ENCODE measurements at places on chromosomes 4 and X.

DNA sequence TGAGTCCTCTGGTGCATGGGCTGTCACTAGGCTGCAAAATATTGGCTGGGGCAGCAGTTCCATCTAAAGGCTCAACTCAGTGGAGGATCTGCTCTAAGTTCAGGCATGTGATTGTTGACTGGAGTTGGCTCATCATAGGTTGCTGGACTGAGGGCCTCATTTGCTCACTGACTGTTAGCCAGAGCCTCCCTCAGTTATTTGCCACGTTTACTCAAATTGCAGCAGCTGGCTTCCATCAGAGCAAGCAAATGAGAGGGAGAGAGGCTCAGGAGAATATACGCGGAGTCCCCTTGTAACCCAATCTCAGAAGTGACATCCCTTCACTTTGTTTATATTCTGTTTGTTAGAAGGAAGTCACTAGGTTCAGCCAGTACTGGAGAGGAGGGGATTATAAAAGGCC, 54.1 kb downstream of the BMP3 start:
- no peak for DNase-seq

GRCh38 chrX:44596277-44596676, 53.6 kb upstream of the FUNDC1 start:
- DNase-seq = no peak

GRCh38 chrX:40097504-40098263, at the start of gene BCOR:
Gene BCOR (minus strand): TSS chrX:40097958. CDS start chrX:40077929, 20,029 bp downstream.
- DNase-seq = peak; percentile 48

DNA sequence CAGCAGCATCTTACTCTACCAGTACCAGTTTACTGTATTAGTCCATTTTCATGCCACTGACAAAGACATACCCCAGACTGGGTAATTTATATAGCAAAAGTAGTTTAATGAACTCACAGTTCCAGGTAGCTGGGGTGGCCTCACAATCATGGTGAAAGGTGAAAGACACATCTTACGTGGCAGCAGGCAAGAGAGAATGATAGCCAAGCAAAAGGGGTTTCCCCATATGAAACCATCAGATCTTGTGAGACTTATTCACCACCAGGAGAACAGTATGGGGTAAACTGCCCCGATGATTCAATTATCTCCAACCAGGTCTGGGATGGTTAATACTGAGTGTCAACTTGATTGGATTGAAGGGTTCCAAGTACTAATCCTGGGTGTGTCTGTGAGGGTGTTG, 69.3 kb downstream of the YIPF6 start:
- no peak for DNase-seq

- DNase-seq = no peak
Measured at GRCh38 chr4:10530137-10530786, 73.0 kb upstream of the ZNF518B start.

DNA sequence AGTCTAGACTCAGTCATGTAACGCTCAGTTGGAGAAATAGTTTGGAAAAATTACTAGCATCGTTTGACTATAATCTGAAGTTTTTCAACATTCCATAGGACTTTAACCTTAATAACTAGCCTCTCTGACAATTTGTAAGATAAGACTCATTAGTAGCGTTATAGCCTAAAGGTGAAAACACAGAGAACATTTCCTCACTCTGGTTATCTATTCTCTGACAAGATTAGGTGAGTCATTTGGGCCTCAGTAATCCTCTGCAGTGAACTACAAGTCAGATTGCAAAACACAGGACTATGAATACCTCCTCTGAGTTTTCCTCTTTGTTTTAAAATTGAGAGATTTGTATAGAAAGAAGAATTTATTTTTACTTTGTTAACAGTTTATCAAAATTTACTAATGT, 31.8 kb upstream of the PDLIM5 start:
- DNase-seq = no peak

- no peak for DNase-seq
Measured at GRCh38 chrX:54116391-54116790, 66.7 kb downstream of the FAM120C start.

DNA sequence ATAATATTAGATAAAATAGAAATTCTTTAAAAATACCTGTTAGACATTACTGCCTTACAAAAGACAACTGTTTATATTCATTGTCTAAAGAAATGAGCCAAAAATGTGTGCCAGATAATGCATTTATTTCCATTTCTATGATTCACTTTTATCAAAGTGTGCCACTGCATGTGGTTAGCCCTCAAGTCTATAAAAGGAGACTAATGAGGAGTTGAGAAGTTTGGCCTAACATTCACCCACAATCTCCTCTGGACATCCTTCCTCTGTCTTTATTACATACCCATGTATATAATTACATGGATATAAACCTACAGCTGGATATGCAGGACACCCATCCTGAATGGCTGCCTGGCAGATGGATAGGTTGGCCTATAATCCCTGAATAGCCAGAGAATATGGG, 42.6 kb upstream of the PDE5A start:
- no peak for DNase-seq

GRCh38 chr4:90445380-90445779, 318.2 kb downstream of the CCSER1 start:
- DNase-seq = no peak

DNA sequence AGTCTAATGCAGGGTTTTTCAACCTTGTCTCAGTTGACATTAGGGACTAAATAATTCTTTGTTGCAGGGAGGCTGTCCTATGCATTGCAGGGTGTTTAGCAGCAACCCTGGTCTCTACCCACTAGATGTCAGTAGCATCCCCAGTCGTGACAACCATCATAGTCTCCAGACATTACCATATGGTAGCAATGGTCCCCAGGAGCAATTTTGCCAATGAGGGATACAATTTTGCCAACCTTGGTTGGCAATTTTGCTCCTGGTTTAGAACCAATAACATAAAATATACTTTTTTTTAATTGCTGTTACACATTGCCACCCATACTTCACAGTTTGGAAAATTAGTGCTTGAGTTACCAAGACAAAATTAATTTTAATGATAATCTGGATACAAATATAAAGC, 6.0 kb downstream of the EREG start:
- DNase-seq = no peak

GRCh38 chrX:33989936-33990335, 142.2 kb downstream of the FAM47A start:
- no peak for DNase-seq

GRCh38 chr4:101103381-101104142, 243.8 kb downstream of the PPP3CA start:
- no peak for DNase-seq

- DNase-seq = no peak
Measured at GRCh38 chr4:44017422-44017739, 431.2 kb downstream of the KCTD8 start.

GRCh38 chr4:104294811-104295210, 199.9 kb downstream of the CXXC4 start:
- no peak for DNase-seq

- no peak for DNase-seq
Measured at GRCh38 chr4:22695917-22696316, 3.2 kb downstream of the GBA3 start.

DNA sequence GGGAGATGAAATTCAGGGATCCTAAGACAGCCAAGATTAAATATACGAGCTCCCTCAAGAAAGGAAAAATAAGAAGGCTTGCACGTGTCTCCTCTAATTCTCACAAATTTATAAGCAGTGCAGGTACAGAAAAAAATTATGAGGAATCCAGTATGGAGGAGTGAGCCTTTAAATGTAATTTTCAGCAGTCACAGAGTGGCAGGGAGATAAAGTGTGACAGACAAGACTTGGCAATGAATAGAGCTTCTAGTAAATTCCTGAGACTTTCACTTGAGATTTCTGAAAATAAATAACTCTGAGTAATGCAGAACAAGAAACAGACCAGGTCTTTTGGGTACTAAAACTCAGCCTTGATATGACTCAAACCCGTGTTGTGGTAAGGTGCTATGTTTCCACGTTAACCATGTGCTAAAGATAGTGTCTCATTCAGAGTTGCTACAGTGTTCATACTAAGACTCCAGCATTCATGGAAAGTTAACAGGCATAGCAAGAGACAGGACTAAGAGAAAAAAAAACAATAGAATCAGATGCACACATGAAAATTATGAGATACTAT, 119.8 kb downstream of the SPOCK3 start:
- DNase-seq = no peak

GRCh38 chrX:39261446-39262147, 460.3 kb downstream of the MID1IP1 start:
- no peak for DNase-seq

- no peak for DNase-seq
Measured at GRCh38 chr4:63620271-63620670, 789.0 kb downstream of the TECRL start.

GRCh38 chr4:519885-520682, 21.1 kb downstream of the PIGG start:
- no peak for DNase-seq

DNA sequence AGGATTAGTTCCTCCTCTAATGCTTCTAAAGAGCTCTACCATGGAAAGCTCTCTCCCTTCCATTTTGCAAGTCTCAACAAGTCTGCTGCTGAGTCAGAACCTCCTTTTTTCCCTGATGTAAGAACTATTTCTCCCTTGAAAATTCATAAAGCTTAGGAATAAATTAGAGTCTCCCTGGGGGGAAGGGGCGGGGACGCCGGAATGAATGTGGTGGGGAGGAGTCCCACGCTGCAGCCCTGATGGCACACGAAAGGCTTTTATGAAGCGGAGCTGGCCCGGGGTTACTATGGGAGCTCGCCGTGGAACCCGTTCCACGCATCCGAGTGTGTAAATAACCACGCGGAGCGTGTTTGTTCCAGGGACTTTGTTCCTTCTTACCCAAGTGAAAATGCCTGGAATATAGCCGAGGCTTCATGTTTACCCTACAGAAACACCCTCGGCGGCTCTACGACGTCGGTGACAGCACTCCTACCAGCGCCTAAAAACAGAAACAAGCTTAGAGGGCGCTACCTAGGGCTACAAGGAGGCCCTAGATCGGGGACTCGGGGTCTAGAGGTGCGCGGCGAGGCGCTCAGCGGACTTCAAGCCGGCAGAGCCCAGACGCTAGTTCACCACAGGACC, 923 bp upstream of the CPEB2 start:
- no peak for DNase-seq

DNA sequence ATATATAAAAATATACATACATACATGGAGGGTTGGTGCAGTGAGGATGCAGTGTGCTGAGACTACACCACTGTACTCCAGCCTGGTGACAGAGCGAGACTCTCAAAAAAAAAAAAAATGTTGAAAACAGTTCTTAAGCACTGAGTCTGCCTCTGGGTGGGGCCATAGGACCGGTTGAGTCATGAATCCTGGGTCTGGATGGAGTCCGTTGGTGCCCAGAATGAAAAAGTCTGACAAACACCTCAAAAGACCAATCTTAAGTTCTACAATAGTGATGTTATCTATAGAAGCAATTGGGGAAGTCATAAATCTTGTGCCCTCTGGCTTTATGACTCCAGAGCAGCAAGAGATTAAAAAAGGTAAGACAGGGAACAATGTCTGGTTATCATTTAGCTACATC, 70.4 kb downstream of the FGFBP1 start:
- no peak for DNase-seq

- DNase-seq = no peak
Measured at GRCh38 chr4:11250510-11250909, 178.2 kb downstream of the HS3ST1 start.

DNA sequence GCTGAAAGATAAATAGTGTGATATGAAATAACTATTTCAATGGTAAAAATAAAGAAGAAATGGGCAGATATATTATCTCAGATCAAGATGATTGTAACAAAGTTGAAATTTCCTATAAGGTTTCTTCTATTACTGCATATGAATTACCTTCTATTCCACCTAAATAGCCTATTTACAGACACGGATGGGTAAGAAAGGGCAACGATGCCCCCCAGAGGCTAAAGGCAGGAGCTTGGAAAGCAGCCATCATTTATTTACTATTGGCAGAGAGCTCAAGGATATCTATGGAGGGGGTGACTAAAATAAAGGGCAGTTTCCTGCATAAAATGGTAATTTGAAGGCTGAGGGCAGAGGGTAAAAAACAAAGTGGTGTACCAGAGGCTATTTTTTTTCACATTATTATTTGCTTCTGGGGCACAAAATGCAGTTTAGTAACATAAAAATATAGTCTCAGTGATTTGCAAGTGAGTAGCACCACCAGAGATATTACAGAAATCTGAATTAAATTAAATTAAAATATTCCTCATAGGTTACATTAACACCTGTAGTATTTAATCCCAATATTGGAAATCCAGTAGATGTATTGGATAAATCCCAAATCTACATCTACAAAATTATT, 123.1 kb downstream of the BTC start:
- peak; percentile 14 for DNase-seq

All from stimulated activated CD4-positive, alpha-beta T cell treated with anti-CD3 and anti-CD28 coated beads, Interleukin-1b, Interleukin-23, amount 100 ng/mL, for 1 hour (primary cell).